Activated CD4-positive, CD25-positive, alpha-beta regulatory T cell treated with anti-CD3 and anti-CD28 coated beads, Interleukin-2, amount 50 U/mL, for 16 hours (primary cell): ENCODE measurements at places on chromosomes 1 and 21.
A peak's percentile ranks its signal among the peaks of the same experiment; 100 is the strongest.

DNA sequence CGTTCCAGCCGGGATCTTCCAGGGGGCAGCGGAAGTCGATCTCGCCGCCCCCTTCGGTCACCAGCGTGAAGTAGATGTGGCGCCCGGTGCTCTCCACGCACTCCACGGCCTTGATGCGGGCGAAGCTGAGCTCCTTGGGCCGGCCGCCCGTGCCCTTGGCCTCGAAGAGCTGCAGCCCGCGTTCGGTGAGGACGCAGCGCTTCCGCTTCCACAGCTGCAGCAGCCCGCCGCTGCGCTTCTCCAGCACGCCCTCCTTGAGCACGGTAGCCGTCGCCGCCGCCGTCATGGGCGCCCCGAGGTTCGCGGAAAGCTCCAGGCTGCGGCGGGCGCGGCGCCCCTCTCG lies 516 bp downstream of the PHLDA3 start:
- DNase-seq, result no peak

GRCh38 chr1:4978660-4979390 lies 324.4 kb downstream of the AJAP1 start:
- no peak for DNase-seq

DNA sequence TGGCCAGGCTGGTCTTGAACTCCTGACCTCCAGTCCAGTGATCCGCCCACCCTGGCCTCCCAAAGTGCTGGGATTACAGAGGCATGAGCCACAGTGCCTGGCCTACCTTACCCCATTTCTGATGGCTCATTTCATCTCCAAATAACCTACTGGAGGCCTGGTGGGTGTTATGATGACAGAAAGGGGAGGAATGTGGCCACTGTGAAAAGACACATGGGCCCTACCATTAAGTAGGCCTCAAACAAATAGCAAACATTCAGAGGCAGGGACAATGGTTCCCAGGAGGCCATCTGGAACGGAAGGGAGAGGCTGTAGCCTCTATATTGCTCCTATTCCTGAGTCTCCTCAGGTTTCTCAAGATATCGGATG lies 932 bp upstream of the FCRLA start:
- no peak for DNase-seq

GRCh38 chr1:25924454-25924853 lies 18.2 kb upstream of the STMN1 start:
- no peak for DNase-seq

DNA sequence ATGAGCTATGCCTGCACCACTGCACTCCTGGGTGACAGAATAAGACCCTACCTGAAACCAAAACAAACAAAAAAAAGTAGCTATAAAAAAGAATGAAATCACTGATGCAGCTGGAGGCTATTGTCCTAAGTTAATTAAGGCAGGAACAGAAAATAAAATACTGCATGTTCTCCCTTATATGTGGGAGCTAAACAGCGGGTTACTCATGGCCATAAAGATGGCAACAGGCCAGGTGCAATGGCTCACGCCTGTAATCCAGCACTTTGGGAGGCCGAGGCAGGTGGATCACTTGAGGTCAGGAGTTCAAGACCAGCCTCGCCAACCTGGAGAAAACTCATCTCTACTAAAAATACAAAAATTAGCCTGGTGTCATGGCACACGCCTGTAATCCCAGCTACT lies 152.7 kb downstream of the PIK3R3 start:
- DNase-seq, result no peak

GRCh38 chr1:22875241-22875640 lies 97.4 kb downstream of the LACTBL1 start:
- DNase-seq, result no peak

GRCh38 chr1:160742428-160743127 lies 3.5 kb downstream of the SLAMF7 start:
- DNase-seq, result no peak

GRCh38 chr1:170657275-170657853 lies 6.6 kb upstream of the PRRX1 start:
- no peak for DNase-seq

- DNase-seq, result no peak
These were observed 74.3 kb downstream of the LAMC1 start for GRCh38 chr1:183097438-183098051.

DNA sequence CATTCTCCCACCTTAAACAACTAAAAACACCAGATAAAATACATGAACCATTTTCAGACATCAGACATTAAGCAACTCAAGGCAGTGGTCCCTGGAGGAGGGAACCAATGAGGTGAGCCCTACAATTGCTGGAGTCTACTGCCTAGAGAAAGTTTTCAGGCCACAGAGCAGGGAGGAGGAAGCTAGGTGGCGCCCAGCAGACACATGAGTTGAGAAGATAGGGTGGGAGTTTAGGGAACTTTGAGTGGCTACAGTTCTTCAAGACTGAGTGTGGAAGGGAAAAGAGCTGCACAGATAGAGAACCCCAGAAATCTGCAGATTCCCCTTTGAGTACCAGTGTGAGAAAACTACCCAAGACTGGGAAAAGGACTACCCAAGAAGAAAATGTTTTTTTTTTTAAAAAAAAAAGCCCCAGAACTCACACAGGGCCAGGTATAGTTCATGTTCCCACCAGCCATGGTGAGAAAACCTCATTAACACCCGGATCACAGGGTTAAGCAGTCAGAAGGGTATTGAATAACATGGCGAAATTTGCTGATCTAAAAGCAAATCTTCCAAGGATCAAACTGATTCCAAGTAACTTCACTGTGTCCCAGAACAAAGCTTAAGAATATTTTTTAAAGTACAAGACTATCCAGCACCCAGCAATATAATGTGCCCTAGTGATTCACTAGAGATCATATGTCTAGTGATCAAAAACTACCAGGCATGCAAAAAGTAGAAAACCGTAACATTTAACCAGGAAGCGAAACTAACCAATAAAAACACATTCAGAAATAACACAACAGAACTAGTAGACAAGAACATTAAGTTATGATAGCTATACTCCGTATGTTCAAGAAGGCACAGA lies 12.0 kb downstream of the ALDH9A1 start:
- DNase-seq, result no peak

- DNase-seq, result no peak
These were observed 20.0 kb downstream of the S100A6 start for GRCh38 chr1:153515504-153516394.

- no peak for DNase-seq
These were observed 49.3 kb downstream of the ADAMTS1 start for GRCh38 chr21:26795866-26796329.

DNA sequence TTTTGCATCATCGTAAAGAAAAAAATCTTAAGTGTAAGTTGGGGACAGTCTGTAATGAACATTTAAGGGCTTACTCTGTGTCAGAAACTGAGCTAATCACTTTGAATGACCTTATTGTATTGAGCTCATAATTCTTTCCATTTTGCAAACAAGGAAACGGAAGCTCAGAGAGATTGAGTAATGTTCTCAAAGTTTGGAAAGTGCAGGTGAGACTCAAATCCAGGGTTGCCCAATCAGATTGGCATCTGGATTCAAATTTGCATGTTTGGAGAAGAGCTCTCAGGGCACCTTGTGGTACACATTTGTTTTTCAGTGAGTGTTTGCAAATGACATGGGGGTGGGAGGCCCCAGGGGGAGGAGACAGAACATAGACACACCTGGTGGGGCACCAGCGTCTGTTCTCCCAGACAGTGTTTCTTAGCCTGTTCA lies 8.0 kb downstream of the ALPL start:
- no peak for DNase-seq

DNA sequence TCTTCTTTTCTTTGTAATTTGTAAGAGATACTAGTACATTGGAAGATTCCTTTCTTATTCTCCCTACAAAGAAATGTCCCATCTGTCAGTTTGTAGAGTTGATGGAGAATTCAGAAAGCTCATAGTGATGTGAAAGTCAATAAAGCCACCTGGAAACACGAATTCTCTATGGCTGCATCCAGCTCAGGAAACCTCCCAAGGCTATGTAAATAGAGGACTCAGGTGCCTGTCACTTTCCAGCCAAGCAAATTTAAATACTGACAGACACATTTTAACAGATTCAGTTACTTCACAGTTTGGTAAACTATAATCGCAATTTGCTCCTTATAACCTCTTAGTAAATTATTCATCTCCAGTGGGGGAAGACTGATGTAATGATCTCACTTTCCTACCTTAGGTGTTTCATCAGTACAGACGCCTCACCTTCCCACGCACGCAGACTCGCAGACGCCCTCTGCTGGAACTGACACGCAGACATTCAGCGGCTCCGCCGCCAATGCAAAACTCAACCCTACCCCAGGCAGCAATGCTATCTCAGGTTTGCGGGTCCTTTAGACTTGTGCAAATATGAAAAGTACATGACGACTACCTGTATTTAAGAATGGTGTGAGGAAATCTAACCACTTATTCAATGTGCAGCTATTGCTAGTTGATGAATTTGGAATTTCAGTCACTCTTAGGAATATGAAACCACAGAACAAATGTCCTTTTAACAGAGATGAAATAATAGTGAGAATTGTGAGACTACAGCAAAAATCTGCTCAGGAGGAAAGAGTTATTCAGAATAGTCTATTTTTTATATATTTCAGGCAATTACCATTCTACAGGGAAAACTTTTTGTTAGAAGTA lies 60.6 kb downstream of the PTPRC start:
- DNase-seq, result peak; percentile 50

DNA sequence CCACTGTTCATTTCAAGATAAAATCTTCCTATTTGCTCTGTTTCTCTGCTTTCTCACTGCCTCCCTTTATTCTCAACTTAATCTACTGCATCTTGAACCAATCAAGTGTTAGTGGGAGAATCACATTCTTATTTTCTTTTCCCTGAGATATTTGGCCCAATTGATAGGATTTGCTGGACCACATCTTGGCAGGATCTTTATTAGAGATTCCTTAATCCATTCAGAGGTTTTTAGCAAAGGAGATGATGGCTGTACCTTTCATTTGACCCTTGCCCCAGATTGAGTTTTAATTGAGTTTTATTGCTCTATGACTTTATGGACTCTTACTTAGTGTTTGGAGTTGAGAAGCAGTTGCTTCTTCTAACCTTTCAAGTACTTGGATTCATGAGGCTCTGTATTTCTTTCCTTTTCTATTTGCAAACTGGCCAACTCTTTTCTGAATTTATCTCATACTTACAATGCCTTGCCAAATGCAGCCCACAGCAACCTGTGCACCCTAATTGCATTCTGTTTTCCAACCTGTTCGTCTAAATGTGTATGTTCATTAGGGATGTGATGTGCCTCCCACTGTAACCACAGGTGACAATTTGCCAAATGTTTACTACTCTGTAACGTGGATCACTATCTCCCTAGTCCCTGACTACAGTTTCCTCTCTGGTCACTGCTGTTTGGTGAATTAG lies 274.8 kb upstream of the KAZN start:
- DNase-seq, result no peak

DNA sequence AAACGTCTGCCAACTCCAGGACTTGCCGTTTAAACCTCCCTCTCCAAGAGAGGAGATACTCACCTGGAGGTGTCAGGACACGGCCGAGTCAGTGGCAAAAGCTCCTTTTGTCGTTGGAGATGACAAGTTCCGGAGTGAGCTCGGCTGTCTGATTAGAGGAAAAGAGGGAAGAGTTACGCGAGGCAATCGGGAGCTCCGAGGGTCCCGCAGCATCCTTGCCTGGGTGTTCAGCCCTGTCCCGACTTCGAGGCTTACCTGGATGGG lies 497 bp downstream of the ID3 start:
- DNase-seq, result no peak

DNA sequence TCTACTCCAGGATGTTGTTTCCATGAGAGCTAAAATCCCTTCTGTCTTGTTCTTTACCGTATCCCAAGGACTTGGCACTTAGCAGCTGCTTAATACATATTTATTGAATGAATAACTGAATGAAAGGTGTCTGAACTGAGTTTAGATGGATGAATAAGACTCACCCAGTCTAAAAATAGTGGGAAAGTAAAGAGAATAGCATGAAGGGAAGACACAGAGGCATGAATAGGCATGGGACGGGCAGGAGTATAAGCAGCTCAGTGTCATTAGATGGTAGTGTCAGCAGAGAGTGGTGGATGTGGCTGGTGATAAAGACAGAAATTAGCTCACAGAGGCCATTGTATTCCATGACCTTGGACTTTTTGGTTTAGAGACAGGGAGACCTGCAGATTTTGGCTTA lies 9.2 kb downstream of the IL12RB2 start:
- DNase-seq, result no peak

DNA sequence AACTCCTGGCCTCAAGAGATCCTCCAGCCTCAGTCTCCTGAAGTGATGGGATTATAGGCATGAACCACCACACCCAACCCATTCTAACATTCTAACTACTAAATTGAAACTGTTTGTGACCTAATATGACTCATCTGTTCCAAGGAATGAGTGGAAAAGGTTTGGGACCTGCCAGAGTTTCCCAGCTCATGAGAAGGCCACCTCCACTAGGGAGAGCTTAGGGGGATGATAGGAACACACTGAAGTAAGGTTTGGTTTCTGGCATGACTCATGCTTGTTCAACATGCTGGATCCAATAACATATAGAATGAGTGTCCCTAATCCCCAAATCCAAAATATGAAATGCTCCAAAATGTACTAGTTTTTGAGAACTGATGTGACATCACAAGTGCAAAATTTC lies 18.9 kb upstream of the SCAF4 start:
- DNase-seq, result no peak

DNA sequence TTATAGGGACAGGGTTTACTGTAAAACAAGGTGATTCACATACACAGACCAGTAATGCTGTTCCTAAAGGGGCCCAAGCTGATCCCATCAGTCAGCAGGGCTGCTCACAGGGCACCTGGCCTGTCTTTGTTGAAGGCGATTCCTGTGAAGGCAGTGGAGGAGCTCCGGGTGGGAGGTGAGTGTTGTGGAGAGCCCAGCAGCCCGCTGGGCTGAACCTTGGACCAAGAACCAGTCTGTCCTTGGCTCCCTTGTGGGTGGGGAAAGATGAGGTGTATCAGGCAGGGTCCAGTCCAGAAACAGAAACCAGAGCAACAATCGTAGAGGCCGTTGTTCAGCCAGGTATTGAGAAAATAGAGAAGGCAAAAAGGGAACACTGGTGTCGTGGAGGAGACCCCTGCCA lies 12.5 kb downstream of the PDXK start:
- DNase-seq, result no peak

- DNase-seq, result no peak
These were observed 40.9 kb upstream of the RALGPS2 start for GRCh38 chr1:178684111-178684510.

GRCh38 chr1:181111559-181111958 lies 23.1 kb downstream of the IER5 start:
- no peak for DNase-seq

GRCh38 chr1:11790880-11791715 lies 14.7 kb downstream of the MTHFR start:
- DNase-seq, result no peak

DNA sequence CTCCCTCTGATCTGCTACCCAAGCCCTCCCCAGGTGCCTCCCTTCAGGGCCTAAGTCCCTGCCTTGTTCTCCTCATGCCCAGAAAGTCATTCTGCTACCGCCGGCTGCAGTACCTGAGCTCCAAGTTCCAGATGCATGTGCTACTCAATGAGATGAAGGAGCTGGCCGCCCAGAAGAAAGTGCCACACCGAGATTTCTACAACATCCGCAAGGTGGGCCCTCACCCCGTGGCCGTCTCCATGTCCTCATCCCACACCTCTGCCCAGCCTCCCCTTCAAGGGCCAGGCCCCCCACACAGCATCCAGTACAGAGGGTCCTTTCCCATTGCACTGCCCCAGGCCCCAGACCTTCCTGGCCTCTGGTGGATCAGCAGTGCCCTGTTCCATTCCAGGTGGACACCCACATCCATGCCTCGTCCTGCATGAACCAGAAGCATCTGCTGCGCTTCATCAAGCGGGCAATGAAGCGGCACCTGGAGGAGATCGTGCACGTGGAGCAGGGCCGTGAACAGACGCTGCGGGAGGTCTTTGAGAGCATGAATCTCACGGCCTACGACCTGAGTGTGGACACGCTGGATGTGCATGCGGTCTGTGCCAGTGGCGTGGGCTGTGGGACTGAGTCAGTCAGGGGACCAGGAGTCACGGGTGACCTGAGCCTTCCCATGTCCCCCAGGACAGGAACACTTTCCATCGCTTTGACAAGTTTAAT lies 8.2 kb downstream of the AMPD2 start:
- no peak for DNase-seq
